ENCODE measurements at places on chromosomes 4 and X.

DNA sequence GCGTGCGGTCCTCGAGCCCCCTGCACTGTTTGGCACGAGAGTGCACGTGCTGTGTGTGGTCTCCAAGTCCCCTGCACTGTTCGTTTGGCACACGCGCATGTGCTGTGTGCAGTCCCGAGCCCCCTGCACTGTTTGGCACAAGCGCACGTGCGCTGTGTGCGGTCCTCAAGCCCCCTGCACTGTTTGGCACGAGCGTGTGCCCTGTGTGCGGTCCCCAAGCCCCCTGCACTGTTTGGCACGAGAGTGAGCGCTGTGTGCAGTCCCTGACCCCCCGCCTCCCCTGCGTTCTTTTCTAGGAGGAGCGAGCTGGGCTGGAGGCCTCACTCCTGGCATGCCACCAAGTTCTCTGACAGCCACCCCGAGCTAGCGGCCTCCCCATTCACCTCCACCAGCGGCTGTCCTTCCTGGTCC is 76.5 kb upstream of the CLDN34 start:
- no peak for DNase-seq

DNA sequence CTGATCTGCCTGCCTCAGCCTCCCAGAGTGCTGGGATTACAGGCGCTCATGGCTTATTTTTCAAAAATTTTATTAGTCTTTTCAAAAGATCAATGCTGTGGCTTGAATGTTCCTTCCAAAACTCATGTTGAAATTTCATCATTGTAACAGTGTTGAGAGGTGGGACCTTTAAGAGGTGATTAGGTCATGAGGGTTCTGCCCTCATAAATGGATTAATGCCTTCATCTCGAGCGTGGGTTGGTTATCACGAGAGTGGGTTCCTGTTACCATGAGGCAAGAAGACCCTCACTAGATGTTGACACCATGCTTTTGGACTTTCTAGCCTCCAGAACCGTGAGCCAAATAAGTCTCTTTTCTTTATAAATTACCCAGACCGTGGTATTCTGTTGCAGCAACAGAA is 30.3 kb downstream of the EIF2S3 start:
- DNase-seq = no peak

- DNase-seq = no peak
Observed at GRCh38 chr4:111986095-111986494, 159.2 kb upstream of the FAM241A start.

DNA sequence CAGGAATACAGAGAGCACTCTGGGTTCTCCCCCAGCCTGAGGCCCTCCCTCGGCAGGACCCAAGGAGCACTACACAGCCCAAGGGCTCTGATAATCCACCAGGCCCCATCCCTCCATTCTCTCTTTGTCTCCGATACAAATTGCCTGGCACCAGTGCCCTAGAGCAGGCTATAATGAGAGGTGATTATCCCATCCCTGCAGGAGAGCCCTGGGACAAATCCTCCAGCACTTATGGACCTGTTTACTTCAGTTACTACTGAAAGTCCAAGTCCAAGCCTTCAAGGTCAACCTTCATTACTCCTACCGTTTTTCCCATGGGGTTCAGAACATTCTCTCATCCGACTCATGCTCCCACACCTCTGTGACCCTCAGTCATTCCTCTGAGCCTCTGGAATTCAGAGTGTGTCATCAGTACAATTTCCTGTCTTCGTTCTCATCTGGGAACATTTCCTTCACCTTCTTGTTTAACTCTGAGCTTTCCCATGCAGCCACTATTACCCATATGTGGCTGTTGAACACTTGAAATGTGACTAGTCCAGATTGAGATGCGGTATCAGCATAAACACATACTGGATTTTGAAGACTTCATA is 299.0 kb downstream of the RAPGEF2 start:
- DNase-seq = no peak

DNA sequence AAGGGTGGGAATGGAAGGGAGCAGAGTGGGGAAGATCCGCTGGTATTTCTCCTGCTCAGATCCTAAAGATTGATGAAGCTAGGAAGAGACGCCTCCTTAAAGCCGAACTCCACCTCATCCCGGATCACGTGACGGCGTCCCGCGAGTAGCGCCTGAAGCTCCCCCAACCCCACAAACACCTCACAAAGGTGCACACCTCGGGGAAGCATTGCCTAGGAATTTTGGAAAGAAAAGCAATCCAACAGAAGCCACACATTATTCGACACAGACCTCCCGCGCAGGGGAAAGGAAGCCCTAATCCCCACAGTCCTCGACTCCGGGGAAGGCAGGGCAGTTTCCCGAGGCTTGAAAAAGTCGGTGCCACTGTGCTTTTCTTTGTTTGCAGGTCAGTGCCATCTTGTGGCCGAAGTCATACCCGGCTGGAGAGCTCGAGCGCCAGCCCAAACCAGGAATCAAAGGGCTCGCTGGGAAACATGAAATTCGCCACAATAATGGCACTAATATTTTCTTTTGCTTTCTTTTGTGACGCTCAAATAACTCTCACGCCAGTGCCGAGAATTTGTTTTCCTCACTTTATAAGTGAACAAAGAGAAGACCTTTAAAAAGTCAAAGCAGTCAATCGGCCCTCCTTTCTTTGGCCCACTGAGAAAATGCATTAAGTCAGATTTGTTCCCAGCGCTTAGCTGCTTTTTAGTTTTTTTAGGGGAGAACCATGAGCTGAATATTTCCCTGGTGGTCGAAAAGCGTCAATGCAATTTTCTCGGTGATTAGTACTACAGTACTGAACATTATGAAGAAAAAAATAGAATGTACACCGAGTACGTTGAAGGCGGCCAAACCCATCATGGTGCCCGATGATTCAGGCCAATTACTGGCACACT is at the start of gene NPY1R:
Gene NPY1R, minus strand, starts transcription at position 71 of the 881 bp plus-strand sequence. CDS start 6,042 bp downstream, outside the sequence.
- peak; percentile 33 for DNase-seq

GRCh38 chrX:71650333-71650969 is 16.9 kb upstream of the LOC101059915 start:
- DNase-seq = no peak

DNA sequence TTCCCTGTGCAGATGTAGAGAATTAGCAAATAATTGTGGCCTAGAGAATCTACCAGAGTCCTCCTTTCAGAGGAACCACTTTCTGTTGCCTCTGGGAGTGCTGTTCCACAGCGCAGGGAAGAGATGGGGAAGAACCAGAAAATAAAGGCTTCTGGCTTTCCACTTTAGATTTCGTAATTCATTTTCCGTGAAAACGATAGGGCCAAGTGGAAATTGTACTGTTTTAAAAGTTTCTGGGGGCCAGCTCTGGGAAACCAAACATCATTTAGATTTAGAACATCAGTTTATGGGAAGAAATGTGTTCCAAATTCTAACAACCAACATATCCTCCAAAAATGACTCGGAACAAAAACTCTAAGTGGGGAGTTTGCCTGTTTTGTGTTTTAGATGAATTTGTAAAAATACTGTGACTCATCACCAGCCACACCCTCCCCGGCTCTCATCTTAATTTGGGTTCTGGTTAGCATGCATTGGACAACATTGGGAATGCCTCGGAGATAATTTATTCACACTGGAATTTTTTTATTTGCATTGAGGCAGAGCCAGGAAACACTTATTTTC is 65.2 kb upstream of the LNX1 start:
- DNase-seq = no peak

DNA sequence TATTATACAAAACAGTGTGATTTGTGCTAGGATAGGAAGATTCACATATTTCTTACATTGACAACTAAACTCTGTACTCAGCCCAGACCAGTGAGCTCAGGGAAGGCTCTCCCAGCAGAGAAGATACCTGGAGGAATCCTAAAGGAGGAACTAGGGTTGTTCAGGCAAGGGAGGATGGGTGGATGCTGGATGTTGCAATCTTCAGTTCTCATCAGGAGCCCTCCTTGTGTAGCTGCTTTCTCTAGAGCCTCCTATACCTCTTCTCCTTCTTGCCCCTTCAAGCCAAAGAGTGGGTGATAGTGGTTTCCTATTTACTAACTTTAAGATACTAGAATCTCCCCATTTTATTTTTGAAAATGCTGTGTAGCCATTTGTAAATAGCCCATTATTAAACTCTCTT is 117.3 kb downstream of the NKX6-1 start:
- DNase-seq = no peak

GRCh38 chrX:30483996-30484395 is 93.6 kb downstream of the TASL start:
- no peak for DNase-seq

DNA sequence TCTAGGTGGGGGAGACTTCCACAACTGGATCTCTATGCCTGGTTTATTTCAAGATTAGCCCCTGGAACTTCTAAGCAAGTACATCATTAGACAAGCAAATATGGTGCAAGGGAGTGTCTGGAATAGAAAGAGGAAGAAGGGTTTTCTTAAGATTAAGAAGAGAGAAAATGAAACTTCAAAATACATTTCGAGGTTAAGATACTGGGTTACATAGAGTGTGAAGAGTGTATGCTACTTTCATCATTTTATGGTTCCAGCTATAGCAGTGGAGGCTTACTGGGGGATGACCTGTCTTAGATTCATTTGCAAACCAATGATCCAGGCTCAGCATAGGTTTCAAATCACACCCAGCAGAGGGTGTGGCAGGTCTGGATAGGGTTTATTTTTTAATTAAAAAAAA is 144.4 kb upstream of the GATB start:
- DNase-seq = no peak

DNA sequence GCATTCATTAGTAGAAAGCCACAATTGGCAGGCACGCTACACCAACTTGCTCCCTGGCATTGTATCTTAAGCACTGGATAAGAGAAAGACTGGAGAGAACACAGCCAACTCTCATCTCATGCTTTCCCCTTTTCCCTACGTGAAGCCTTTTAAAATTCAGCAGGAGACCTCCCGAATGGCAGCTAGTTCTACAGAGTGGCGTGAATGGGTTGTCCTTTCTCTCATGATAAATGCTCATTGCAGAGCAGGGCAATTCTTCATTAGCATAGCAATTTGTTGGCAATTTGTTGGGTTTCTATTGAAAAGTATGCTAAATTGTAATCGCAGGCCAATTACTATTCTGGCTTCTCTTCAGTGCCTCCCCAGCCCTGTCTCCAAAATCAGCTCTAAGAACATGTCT is 48.0 kb downstream of the SEPTIN11 start:
- DNase-seq = no peak

GRCh38 chrX:70456256-70456655 is 11.6 kb downstream of the DLG3 start:
- DNase-seq = no peak

DNA sequence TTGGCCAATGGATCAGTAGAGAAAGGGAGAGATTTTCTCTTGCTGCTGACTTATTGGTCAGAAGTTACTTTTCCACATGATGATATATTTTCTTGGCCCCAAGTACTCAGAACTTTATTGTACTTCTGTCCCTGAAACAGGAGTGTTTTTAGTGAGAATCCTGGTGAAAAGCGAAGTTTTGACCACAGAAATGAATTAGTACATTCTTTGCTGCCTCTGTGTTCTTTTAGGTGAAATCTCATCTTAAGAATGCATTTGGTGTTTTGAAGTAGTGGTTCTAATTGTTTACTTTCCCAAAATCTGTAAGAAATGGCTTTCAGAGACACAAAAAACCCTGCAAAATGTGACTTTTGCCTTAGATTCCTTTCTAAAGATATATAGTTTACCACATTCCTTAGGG is 240.4 kb downstream of the FRMPD4 start:
- DNase-seq = no peak

DNA sequence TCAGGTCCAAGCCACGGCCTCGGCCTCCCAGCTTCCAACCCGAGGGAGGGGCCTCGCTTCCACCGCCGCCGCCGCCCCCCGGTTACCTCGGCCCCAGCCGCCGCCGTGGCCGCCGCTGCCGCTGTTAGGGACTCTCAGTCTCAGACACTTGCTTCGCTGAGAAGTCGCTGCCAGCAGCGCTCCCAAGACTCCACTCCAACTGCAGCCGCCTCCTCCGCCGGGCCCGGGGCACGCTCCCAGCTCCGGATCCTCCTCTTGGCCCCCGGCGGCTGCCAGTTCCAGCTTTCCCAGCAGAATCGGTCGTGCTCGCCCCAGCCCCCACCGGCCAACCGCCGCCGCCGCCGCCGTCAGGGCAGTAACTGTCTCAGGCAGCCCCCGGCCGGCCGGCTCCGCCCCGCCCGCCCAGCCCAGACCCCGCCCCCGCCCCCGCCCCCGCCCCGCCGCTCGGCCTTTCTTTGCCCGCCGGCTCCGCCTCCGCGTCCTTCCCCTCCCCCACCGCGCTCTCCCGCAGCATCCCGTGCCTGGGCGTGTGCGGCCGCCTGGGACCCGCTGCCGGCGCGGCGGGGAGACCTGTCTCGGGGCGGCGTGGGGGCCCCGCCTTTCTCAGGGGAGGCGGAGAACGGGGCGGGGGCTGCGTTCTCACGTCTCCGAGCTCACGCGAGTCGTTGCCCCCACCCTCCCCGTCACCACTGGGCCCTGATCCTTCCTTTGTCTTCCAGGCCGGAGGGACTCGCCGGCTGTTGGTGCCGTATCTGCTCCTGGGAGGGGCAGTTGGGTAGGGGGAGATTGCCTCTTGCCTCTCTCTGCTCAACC is at the start of gene ANKRD50:
Gene ANKRD50, minus strand, starts transcription at position 361 of the 813 bp plus-strand sequence. CDS start 2,221 bp downstream, outside the sequence.
- DNase-seq = peak; percentile 69

GRCh38 chr4:165410214-165410613 is 31.4 kb downstream of the CPE start:
- DNase-seq = no peak

GRCh38 chrX:68454476-68455150 is 21.3 kb upstream of the OPHN1 start:
- DNase-seq = no peak

DNA sequence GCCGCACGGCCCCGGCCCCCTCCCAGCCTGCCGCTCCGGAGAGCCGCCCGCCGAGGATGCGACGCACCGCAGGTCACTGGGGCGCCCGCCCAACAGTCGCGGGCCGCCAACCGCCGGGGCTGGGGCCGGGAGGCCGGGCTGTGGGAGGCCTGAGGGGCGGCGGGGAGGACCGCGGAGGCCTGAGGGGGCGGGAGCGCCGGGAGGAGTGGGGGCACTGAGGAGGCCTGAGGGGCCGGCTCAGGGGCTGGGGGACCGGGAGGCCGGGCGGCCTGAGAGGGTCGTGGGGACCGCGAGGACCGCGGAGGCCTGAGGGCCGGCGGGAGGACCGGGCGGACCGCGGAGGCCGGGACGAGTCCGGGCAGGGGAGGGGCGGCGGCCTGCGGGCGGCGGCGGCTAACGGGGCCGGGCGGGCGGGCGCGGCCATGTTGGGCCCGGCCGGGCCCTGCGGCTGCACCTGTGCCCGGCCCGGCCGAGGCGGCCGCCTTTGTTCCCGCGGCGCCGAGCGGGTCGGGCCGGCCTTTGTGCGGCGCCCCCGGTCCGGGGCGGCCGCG is 353 bp downstream of the NSD2 start:
- no peak for DNase-seq

DNA sequence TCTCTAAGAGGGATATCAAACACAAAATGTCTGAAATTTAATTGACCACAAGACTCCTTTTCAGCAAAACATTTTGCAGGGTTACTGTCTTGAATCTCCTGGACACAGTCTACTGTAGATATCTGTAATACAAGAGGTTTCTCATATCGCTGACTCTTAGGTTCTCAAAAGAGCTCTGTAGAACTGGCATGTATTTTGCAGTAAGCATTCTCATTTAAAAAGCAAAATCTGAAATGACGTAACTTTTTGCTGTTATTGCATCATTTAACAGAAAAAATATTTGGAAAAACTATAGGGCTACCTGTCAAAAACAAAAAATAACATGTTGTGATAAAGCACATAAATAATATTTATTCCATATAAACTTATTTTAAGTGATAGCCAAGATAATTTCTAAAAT is 114.2 kb downstream of the CDS1 start:
- DNase-seq = no peak

- no peak for DNase-seq
Observed at GRCh38 chr4:104969394-104970082, 177.1 kb upstream of the TET2 start.

Data from stimulated activated naive CD8-positive, alpha-beta T cell treated with anti-CD3 and anti-CD28 coated beads, Interleukin-15, Interleukin-2, amounts not matched to agents 100 U/mL and 50 U/mL, for 24 hours (primary cell).